GM04504 (cell line): ENCODE measurements at places on chromosomes 16 and 17.
A peak's percentile ranks its signal among the peaks of the same experiment; 100 is the strongest.

GRCh38 chr17:81517339-81518112 is 4.9 kb upstream of the ACTG1 start:
- DNase-seq, result no peak

GRCh38 chr16:20241321-20241720 is 86.0 kb downstream of the GP2 start:
- no peak for DNase-seq

DNA sequence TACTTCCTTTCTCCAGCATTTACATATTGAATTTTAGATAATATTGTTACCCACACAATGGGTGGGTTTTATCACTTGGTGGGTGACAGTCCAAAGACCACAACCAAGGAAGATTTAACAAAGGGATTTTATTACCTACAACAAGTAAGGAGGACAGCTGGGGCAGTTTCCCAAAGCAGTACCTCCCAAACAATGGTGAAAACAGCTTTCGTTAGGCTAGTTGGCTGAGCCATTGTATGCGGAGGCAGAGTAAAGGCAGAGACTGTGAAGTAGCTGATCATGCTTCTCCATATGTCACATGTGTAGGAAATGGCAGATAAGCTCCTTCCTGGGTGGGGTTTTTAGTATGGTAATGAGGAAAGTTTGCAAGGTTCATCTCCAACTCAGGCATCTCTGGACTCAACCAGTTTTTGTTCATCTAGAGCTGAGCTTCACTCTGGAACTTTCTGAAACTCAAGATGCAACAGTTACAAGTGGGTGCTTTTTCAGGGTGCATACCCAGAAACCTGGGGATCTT is 104.3 kb upstream of the PSMD7 start:
- DNase-seq, result no peak

- DNase-seq, result no peak
Observed at GRCh38 chr17:58309918-58310259, 18.7 kb downstream of the TSPOAP1 start.

DNA sequence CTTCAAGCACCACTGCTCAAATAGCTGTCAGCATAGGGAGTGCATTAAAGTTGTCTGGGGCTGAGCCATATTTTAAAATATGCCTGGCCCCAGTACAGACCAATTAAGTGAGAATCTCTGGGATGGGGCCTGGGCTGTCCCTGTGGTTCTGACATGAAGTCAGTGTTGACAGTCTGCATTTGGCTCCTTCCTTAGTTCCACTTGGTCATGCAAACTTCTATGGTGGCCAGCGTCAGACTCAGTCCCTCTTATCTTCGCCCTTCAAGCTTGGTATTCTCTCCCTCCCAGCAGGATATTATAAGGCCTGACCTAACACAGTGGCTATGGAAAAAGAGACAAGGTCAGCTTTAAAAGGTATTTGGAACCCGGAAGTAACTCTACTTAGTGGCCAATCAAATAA is 177.2 kb downstream of the PMP22 start:
- no peak for DNase-seq

GRCh38 chr17:979539-980405 is at the start of gene NXN:
Gene NXN, minus strand, starts transcription at chr17:979776.
- no peak for DNase-seq

GRCh38 chr17:10623737-10624338 is 33.3 kb downstream of the MYH3 start:
- DNase-seq, result no peak

GRCh38 chr16:54431041-54431996 is 144.7 kb upstream of the IRX3 start:
- peak; percentile 28 for DNase-seq
